ENCODE measurements at places on chromosomes 2 and 18.

DNA sequence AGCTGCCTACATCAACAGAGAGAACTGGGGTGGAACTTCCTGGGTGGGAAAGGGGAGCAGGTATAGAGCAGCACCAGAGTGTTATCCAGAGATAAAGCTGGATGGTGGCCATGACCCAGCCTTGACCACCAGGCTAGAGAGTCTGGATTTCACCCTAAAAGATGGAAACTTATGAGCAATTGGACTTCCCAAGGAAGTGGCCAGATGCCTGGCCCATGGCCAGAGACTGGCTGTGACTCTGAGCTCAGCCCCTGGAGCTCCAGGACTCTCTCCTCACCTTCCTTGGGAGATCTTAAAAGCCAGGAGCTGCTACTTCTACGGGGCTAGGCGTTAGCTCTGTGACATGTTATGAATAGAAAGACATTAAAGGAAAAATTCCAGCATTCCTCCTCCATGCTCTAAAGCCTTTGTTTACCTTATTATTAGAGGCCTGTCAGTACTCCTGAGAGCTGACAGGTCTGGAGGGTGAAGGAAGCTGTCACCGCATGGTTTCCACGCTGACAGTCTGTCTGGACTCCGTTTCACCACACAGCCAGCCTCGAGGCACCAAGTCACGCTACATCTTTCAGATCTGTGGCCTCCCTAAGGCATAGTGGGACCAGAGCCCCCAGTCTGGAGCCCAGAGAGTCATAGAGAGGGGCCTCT is 260.0 kb upstream of the SIX2 start:
- no peak for DNase-seq

DNA sequence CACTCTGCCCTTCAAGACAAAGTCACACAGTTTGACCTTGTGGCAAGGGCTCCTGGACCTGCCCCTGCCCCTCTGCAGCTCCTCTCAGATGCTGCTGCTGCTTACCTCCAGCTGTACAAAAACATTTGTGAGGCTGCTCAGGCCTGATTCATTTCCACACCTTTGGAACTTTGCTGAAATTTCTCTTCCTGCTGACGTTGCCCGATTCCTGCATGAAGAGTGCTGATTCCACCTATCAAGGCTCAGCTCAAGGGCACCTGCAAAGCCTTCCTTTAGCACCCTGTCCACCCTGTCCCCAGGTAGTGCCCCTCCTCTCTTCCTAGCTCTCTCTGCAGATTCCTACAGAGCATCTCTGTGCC is 738.3 kb upstream of the HS6ST1 start:
- no peak for DNase-seq

GRCh38 chr18:13161276-13161899 is 57.2 kb upstream of the LDLRAD4 start:
- DNase-seq, result no peak

GRCh38 chr2:91477731-91478672 is 2786.5 kb downstream of the RPIA start:
- DNase-seq, result no peak

GRCh38 chr2:181185421-181185820 is 205.0 kb downstream of the UBE2E3 start:
- no peak for DNase-seq

DNA sequence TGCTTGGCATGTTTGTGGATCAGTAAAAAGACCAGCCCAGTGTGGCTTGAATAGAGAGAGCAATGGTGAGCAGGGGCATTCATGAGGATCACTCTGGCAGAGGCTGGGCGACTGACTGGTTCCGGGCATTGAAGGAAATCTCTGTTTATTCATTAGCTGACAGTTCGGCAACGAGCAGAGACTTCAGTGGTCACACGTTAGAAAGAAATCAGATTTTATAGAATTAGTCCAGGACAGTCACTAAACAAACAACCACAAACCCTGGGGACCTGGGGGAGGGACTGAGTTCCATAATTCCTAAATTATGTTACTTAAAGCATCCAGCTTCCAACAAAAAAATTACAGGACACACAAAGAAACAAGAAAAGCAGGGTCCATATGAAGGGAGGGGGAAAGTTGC is 72.5 kb downstream of the NOL10 start:
- DNase-seq, result no peak

DNA sequence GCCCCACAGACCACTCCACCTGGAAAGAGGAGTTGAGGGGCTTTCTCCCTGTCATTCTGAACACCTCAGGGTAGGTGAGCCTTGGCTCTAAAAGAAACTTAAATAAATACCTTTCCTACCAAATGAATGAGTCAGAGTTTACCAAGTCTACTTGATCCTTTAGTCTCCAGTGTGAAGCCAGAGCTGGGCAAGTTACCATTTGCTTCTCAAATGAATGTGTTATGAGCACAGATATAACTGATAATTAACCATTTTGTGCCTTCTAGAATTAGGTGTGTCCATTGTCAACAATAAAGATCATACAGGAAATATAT is 347.7 kb downstream of the KIAA1328 start:
- no peak for DNase-seq

DNA sequence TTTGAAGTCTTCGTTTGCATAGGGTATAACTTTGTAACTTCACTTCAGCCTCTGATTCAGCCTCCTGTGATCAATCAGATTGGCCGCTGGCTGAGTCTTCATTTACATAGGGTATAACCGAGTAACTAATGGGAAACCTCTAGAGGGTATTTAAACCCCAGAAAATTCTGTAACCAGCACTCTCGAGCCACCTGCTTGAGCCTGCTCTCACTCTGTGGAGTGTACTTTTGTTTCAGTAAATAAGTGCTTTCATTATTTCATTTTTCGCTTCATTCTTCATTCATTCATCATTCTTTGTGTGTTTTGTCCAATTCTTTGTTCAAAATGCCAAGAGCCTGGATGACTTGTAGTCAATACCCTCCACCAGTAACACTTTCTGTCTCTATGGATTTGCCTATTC is 56.4 kb downstream of the CCDC85A start:
- DNase-seq, result no peak

DNA sequence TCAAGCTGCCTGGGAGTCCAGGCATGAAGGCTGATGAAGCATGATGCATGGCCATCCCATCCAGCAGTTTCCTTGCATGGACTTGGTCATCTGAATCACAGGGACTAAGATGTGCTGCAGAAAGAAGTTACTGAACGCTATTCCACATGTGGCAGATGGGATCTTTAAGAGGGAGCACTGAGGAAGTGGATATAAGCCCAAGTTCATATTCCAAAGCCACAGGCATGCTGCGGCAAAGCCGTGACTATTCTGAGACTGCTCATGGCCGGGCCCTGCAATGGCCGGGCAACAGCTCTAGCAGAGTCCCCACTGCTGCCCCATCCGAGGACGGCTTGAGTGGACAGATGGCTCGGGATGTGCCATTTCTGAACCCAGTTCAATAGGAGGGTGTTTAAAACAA is 61.5 kb downstream of the STPG4 start:
- DNase-seq, result no peak

GRCh38 chr2:12162269-12163247 is 416.1 kb downstream of the LPIN1 start:
- no peak for DNase-seq

GRCh38 chr2:183723278-183723677 is 599.0 kb downstream of the NUP35 start:
- no peak for DNase-seq

GRCh38 chr18:71986351-71987050 is 557.6 kb downstream of the CBLN2 start:
- DNase-seq, result no peak

- DNase-seq, result no peak
These were observed 61.7 kb downstream of the KCNS3 start for GRCh38 chr2:17940091-17940630.

GRCh38 chr2:218781691-218782527 is at the start of gene CYP27A1:
Gene CYP27A1, plus strand, starts transcription at chr2:218782147. Its CDS starts 36 bp downstream, at chr2:218782183.
- no peak for DNase-seq

DNA sequence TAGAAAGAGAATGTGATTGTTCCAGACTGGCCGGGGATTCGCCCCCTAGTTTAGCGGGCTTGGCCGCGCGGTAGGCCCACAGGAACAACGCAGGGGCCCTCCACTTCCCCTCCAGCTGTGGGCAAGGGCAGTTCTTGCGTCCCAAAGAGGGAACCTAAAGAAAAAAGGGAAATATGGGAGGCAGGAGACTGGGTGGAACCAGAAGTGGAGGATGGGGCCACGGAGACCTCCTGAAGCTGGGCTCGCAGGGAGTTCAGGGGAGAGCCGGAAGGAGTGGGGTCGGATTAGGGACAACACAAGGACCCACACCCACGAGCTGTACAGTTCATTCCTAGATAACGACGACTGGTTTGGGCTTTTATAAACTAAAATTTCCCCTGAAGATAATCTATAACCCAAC is 18.2 kb downstream of the GNLY start:
- DNase-seq, result no peak

DNA sequence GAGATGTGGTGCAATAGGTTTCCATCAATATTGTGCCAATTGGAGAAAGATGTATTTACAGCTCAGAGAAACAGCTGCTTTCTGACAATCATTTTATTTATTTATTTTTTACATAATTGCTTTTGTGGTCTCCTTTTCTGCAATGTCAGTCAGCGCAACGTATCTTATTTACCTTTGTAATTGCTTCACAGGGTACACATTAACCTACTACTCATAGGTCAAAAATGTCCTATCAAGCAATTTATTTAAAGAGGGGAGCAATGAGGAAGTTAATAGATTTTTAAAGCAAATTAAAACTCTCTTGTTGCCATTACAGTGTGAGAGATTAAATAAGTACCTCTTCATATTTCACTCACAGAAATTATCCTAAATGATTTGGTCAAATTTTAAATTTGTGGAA is 291.0 kb downstream of the CALCRL start:
- DNase-seq, result no peak

- DNase-seq, result no peak
These were observed 22.8 kb downstream of the NPC1 start for GRCh38 chr18:23563377-23564043.

- no peak for DNase-seq
These were observed 54.2 kb downstream of the LTBP1 start for GRCh38 chr2:33000986-33001385.

GRCh38 chr2:218405746-218406208 is 6.1 kb downstream of the CTDSP1 start:
- DNase-seq, result no peak

DNA sequence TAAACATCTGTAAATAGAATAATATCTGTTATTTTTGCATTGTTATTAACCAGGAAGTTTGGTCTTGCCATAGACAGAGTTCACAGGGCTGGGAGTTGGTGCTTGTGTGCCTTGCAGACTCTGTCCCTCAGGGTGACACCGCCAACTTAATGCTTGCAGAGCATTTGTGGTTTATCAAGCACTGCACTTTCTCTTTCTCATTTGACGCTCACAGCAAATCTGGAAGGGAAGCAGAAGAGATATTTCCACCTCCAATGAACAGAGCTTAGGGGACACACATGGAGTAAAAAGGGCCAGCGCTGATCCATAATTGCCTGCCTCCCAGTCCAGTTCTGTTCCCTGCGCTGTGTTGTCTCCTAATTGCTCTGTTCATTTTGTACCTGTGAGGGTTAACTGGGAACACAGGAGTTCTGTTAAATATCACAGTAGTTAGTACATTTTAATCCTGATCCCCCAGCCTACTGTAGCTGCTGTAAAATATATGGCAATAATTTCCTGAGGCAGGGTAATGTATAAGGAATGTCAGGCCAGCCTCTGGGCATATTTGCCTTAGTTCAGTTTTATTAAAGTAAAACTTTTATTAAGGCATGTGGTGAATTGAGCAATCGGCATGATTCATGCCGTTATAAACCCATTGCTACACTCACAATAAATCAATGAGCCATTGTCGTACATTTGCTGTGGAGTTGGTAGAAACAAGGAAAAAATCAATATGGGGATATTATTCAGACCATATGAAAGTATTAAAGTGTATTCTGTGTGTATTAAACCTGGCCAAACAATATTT is 182.5 kb upstream of the OSR1 start:
- DNase-seq, result no peak

GRCh38 chr2:163187119-163187518 is 348.6 kb upstream of the KCNH7 start:
- no peak for DNase-seq

DNA sequence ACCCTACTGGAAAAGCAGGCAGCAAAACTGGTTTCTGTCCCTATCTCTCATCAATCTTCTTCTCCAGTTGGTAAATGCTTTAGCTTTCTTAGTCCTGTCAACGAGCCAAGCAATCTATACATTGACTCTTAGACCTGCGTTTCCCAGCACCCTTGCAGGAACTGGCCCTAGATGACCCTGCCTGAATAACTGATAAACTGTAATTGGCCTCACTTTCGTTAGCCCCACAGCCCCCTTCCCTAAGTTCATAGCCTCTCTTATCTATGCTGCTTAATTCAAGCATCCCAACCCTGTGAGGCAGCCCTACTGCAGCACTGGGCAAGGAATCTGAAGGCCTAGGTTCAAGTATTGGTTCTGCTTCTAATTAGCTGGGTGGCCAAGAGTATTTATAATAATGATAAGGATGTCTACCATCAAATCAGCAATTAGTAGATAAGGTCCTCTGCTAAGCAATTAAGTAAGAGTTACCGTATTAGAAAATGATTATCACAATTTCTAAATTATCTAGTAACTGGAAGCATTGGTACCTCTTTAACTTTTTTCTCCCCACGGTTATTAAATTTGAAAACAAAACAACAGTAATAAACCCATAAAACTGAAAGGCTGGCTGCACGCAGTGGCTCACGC is 86.4 kb upstream of the RMDN2 start:
- DNase-seq, result no peak

DNA sequence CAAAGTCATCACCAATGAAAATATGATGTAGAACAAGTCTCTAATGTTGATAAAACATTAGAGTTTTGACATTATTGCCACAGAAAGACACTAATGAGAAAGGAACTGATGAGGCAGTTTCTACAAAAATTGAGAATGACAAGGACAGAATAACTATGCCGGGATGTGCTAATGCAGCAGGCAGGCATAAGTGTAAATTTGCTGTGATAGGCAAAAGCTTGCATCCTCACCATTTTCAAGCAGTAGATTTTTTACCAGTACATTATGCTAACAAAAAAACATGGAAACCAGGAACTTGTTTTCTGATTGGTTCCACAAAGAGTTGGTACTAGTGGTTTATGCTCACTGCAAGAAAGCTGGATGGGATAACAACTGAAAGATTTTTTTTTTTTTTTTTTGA is 715.5 kb upstream of the LRRTM4 start:
- DNase-seq, result no peak

DNA sequence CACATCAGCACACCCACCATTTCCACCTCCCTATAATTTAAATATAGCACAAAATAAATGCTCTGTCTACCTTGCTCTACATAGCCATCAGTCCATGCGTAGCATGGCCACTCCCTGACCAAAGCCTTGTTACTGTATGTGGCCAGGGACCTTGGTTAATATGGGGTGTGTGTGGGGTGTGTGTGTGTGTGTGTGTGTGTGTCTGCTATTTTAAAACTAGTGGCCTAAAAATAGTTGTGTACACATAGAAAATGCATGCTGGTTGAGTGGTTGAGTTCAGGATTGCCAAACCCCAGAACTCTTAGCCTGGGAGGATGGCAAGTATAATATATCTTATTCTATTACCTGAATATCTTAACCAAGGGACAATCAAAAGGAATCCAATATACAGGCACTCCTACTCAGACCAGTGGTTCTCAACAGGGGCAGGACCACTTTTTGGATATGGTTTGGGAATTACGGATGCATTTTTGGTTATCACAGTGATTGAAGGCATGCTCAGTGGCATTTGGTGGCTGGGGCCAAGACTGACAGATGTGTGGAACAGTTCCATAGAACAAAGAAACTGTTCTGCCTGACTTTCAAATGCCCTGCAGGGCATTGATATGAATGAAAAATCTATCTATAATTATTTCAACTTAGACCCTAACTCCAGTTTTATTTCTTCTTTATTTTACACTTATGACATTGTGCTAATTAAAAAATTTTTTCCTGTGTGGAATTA is 72.3 kb upstream of the PSME4 start:
- DNase-seq, result no peak

GRCh38 chr18:37561986-37562385 is 3.6 kb downstream of the CELF4 start:
- no peak for DNase-seq

Measured in NCI-H2029 (cell line).